ENCODE measurements at places on chromosomes 3 and 15.
A peak's percentile ranks its signal among the peaks of the same experiment; 100 is the strongest.

GRCh38 chr15:55420171-55420866, 12.0 kb downstream of the PIERCE2 start:
- DNase-seq, result no peak

GRCh38 chr3:194134231-194134756, 1.7 kb upstream of the HES1 start:
- DNase-seq, result no peak

GRCh38 chr15:42665827-42666226, 71.1 kb downstream of the CDAN1 start:
- DNase-seq, result no peak

- DNase-seq, result no peak
Measured at GRCh38 chr15:25556136-25556535, 117.3 kb upstream of the UBE3A start.

DNA sequence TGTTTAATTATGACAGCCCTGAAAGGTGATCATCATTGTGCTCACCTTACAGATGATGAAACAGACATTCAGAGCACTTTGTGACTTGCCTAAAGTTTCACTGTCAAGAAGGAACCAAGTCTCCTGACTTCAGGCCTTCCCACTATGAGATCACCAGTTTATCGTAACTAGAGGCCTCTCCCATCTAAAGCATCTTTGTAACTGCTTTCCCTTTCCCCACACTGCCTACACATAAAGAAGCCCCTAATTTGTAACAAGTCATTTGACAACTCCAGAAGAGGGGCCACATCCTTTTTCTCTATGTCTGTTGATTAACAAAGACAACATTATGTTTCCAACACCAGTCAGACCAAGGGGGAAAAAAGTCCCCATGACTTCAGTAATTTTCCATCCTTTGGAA, 1.1 kb downstream of the KLHL6 start:
- no peak for DNase-seq

GRCh38 chr15:70236341-70237086, 138.8 kb upstream of the TLE3 start:
- peak; percentile 30 for DNase-seq

- DNase-seq, result no peak
Measured at GRCh38 chr3:66642019-66642418, 141.2 kb upstream of the LRIG1 start.

DNA sequence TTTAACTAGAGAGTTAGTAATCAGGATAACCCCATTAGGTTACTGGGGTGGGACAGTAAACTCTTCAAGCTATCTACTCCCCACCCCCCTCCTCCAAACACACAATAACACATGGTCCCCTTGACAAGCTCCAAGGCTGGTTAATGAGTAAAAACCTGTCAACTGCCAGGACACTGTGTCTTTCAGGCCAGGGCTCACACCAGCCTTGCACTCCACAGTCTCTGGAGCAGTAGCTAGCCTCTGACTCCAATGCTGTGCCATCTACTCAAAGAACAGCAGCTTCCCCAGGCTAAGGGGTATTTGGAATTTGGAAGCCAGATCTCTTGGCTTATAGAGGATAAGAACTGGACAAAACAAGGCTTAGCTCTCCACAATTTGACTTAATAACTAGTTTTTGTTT, 115.8 kb downstream of the LRIG1 start:
- DNase-seq, result no peak

DNA sequence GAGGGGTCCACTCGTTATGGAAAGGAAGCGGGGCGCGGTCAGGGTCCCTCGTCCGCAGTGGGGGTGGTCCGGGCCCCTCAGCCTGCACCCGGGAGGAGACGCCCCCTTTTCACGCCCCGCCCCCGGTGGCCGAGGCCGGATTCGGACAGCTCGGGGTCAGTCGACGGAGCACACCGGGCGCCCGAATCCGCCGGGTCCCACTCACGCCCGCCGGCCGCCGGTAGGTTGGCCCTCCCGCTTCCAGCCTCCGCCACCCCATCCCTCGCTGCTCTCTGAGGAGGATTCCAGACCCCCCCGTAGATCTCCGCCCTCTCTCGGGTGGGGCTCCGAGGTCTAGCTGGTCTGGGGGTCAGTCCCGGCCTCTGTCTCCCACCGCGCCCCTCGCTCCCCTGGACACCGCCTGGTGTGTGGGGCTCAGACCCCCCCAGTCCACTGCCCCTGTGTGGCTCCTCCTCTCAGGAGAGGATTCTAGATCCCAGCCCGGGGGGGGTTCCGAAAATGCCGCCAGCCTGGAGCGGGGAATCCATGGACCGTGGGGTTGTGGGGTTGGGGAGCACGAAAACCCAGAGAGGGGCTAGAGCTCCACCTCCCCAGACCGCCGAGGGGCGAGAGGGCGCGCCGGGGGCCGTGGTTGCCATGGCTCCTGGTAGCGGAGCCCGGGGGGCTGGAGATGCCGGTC, 725 bp downstream of the CHL1 start:
- peak; percentile 36 for DNase-seq

GRCh38 chr15:62337934-62338333, 172.8 kb upstream of the C2CD4B start:
- DNase-seq, result no peak

DNA sequence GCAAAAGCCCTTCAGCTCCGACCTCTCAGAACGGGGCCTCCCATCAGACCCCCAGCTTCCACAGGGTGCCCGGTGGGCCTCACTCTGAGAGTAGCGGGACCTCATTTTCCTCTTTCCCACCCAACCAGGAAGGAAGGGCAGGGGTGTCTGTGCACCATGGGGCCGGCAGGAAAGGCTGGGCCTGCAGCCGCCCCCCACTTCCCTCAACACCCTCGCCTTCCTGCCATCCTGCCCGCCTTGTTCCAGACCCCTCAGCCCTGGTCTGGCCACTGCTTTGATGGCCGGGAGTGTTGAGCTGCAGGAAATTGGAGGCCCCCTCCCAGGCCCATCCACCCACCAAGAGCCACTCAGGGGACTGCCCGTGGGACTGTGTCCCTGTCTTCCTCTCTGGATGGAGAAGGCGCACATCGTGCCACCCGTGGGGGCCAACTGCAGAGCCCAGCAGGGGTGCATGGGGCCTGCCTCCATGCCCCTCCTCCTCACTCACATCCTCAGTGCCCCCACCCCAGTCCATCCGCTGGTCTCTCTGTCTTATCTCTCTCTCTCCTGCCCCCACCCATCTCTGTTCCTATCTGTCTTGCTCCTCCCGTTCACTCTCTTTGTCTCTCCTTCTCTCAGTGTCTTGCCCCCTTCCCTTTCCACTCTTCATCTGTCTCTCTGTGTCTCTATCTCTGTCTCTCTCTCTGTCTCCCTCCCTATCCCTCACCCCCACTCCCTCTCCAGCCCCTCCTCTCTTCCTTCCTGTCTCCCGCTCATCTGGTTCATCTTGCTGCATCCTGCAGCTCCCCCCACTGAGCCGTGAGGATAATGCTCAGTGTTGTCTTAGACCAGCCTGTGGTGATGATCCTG, 1.8 kb upstream of the PLXND1 start:
- DNase-seq, result no peak

DNA sequence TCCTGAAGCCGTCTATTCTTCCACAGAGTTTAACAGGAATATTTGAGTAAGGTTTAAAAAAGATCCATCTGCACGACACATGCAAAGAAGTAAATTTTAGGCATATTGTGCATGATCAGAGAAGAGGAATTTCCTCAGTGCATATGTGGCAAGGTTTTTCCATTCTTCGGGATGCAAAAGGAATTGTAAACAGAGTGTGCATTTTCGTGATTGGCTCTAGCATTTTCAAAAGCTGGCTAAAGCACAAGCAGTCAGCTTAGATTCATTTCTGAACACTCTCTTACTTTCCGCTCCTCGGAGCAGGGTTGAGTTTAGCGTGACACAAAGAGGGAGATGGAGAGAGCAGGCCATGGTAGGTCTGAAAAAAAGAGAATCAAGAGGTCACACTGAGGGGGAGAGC, 128.2 kb downstream of the ADAMTS9 start:
- no peak for DNase-seq

DNA sequence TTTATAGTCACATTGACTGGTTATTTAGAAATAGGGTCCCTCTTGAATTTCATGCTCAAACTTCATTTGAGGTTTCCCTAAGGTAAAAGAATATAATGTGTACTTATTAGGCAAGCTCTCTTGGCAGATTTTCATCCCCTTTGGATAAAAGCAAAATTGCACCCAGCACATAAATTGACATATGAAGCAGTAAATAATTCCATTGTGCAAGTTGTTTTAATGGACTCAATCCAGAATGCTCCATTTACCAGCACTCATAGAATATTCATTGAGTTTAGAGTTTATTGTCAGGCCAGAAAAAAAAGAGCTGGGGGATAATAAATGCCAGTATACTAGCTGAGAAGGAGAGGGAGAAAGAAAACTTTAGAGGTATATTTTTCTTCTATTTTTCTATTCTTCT, 136.8 kb downstream of the TPRG1 start:
- no peak for DNase-seq

DNA sequence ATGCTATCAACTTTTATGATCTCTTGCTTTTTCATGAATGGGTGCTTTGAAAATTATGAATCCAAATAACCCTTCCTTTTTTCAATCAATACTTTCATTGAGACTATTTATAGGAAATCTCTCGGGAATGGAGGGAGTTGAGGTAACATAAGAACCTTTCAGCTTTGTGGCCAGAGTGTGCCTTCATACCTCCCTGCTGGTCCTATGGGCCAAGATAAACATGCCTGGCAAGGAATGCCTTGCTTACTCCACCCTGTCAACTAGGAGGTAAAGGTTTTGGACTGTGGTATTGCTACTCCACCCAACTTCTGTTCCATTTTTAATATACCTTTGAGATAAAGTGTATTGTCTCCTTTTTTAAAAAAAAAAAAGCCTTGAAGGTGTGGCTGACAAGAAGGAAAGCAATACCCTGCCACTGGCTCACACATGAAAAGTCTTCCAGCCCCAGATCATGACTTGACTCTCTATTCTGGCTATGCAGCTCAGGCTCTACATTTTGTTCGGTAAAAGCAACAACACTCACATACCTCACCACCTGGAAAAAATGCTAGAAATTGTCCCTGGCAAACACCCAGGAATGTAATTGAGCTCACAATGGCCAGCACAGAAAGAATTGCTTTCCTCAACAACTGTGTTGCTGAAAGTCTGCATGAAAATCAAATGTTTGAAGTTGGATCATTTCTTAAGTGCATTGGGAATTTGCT, 35.8 kb downstream of the COL8A1 start:
- no peak for DNase-seq

- DNase-seq, result no peak
Measured at GRCh38 chr3:15289661-15290060, 42.7 kb downstream of the SH3BP5 start.

DNA sequence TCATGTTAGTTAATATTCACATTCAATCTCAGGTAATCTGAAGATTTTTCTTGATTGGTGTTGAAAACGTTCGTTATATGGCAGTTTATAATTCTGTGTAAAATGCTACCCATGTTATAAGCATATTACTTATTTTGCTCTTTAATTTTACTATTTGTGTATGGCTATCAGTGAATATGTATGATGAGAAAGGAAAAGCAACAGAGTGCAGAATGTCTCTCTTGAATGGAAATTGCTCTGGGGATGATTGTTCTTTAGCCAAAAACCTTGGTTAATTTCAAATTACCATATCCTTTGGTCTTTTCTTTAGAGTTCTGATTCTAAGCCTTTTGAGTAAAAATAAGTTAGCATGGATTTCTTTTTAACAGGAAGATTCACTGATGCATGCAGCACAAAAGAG, 2.5 kb downstream of the SERPINI1 start:
- no peak for DNase-seq

DNA sequence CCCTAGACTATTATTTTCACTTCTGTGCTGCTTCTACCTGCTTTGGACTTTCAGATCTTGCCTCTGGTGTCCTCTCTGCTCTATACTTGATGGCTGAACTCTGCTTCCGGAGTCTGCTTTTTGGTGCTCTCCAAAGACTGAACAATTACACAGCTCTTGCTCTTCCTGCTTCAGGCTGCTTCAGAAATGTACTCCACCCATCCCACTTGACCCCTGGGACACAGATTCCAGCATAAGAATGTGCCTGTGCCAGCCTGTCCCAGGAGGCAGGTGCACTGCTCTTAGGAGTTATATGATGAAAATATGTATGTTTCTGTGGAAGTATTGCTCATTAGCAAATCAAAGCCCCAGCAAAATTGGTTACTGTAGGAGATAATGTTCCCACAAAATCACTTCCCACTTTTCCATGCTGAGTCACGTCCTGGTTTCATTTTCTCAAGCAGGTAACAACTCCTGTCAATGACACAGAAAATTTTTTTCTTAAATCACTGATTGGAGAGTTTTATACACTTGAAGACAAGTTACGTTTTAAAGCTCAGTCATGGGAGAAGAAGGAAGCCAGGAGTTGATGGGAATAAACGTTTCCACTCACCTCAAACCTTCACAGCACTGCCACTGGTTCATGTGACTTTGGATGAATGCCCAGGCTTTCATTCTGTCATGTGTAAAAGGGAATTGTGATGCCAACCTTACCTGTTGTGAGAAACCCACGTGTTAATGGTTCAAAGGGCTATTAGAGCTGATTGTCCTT, 239.4 kb upstream of the ZPLD1 start:
- DNase-seq, result no peak

DNA sequence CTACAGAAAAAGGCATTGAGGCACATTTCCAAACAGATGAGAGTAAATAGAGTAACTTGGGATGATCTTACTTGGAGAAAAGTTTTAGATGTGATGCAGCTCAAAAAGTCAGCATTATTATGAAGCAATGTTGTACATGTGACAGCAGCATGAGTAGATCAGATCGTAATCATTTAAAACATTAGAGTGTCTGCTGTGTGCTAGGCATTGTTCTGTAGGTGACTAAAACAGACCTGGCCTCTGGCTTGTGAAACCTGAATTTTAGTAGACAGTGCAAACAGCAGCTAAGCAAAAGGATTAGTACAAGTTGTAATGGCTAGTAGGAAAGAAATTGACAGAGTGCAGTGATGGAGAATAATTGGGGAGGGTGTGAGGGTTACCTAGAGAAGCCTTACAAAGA, 15.1 kb downstream of the UBE2E1 start:
- DNase-seq, result no peak

GRCh38 chr15:40344217-40344616, 3.5 kb upstream of the CCDC9B start:
- no peak for DNase-seq

DNA sequence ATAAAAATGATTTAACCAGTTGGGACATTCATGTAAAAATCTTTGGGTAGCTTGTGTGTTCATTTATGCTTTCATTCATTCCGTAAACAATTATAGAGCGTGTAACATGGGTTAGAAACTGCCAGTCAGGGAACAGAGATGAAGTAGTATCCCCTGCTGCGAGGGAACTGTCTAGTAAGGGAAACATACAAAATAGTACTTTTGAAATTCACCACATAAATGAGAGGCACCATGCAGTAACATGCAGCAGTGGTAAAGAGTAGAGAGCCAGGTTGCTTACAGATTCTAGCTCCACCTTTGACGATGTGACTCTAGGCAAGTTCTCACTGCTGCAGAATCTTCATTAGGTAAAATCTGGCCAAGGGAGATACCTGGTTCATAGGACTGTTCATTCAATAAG, 938 bp downstream of the DZIP3 start:
- DNase-seq, result no peak

GRCh38 chr3:155676252-155676981, 68.5 kb downstream of the PLCH1 start:
- no peak for DNase-seq

- DNase-seq, result no peak
Measured at GRCh38 chr3:57423335-57423734, 120.8 kb downstream of the DNAH12 start.

All from left hindlimb (tissue), 1 donor.